ENCODE measurements at places on chromosomes 4 and X.

DNA sequence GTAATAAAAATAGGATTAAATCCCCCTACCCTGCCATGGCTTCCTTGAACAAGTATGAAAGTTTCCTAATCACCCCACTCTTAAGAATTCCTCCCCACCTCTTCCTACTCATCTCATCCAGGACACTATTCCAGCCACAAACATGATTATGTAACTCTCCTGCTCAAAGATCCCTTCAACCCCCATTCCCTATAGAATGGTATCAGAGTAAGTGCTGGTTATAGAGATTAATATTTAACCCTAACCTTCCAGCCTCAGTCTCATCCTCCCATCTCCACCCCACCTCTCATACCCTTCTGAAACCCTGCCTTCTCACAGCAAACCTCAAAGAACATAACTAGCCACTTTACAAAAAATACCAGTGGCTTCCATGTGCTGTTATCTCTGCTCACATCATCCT is 155.1 kb downstream of the PPP3CA start:
- DNase-seq, result no peak

GRCh38 chr4:174579421-174579820 is 57.1 kb upstream of the HPGD start:
- no peak for DNase-seq

GRCh38 chr4:87974856-87975462 is 555 bp upstream of the SPP1 start:
- peak; percentile 38 for DNase-seq

DNA sequence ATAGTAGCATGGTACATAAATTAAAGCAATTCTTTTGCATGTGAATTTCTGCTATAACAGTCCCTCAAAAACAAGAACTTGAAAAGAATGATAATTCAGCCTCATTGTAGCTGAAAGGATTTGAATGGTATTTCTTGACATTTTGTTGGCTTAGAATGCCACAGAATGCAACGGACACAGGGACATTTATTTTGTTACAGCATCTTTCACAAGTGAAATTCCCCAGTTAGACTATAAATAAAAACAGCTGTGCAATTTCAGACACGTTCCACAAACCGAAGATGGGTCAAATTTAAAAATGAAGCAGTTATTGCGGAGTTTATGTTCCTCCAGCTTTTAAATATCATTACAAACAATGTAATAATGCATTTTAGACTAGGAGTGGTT is 82.8 kb upstream of the AMELX start:
- DNase-seq, result no peak

DNA sequence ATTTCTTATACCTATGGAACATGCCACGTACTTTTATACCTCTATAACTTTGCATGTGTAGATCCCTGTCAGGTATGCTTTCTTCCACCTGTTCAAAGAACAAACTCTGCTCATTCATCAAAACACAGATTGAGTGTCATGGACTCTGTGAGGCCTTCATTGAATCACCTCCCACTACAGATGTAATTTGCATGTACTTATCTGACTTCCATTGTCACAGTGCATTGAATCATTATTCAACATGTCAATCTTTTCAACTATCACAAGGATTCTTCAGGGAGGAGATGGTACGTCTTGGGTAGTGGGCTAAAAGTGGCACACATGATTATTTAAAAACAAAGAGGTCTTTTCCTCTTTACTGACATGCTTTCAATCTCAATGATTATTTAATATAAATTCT is 24.1 kb downstream of the SPOCK3 start:
- no peak for DNase-seq

DNA sequence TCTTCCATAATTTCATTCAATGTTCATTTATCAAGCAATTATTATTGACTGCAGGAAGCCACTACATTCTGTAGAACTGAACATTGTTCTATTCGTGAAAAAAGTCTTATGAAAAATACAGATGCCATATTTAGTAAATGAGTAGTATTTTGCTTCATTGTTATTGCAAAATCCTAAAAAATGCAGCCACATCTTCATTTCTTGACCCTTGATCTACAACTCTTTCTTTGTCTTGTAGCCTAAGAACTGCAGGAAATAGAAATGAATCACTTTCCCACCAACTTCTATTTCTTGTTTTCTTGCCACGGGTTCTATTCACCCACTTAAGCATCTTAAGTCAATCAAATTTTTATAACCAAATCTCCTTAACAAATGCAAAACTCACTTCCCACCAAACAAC is 63.3 kb downstream of the KCNIP4 start:
- DNase-seq, result no peak

- no peak for DNase-seq
Observed at GRCh38 chr4:48431401-48431800, 51.7 kb upstream of the SLC10A4 start.

DNA sequence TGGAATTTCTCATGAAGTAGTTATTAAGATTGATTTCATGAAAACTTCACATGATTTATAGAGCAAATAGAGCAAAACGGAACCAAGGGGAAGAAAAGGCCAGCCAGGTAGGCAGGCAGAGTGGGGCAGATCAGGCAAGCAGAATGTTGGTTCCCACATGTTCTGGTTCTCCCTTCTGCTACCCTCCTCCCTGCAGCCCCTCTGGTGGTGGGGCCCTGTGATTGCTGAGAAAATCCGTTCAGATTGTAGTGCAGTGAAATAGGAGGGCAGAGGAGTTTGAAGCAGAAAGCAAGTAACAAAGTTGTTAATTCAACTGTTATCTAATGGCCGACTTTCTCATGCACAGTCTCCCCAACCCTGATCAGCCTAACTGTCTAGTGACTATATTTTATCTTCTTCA is 185.3 kb downstream of the MID1IP1 start:
- no peak for DNase-seq

GRCh38 chrX:74536152-74536831 is 78.1 kb downstream of the RLIM start:
- DNase-seq, result peak; percentile 51

DNA sequence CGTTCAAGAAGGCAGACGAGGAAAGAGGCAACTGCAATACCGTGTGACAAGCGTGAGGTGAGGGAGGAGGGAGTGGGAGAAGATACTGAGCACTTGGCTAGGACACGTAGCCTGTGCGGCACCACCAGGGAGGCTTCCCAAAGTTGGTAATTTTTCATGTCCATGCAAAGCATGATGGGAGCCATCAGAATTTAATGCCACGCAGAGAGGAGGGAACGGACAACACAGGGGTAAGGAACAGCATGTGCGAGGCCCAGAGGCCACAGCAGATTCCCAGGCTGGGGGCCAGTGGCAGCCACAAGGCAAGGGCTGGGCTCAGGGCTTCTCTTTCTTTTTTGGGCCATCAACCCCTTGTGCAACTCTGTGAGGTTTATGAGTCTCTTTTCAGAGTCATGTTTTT is 11.0 kb upstream of the CLDN24 start:
- no peak for DNase-seq

- no peak for DNase-seq
Observed at GRCh38 chrX:106606571-106606970, 5.2 kb upstream of the RADX start.

DNA sequence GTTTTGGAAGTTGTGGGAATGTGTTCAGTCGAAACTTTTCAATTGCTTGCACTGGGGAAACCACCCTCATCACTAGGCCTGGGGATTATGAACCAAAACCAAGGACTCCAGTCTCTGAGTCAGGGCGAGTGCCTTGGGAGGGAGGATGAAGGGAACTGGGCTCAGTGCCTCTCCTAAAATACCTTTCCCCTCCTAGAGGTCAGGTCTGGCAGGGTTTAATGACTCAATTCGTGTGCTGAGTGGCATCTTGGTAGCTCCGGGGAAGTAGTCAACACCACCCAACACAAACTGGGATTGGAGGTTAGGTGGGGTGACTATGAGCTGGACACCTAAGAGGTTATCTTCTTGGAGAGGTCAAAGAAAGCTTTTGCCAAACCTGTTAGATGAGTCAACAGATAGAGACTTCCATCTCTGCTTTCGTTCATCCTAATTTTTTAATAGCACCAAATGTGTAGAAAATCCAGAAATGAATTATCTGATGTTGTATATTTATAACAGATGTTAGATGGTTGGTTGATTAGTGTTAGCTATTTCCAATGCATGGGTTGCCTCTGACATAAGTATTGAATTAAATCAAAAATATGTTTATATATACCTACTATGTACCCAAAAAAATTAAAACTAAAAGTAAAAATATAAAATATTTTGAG is 202.8 kb downstream of the SHROOM3 start:
- DNase-seq, result no peak

DNA sequence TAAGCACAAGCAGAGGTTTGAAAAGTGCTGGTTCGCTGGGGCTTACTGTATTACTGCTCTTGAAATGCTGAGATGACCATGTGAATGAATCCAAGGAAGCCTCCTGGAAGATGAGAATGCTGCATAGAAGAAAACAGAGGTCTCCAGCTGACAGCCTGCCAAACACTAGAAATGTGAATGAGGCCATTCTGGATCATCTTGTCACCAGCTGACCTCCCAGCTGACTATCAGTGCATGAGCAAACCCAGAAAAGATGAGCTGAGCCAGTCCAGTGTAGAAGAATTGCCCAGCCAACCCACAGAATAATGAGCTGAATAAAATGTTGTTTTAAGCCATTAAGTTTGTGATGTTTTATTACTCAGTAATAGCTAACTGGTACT is 49.1 kb upstream of the DYNLT3 start:
- no peak for DNase-seq

GRCh38 chr4:7852568-7853185 is 87.0 kb downstream of the AFAP1 start:
- no peak for DNase-seq

GRCh38 chrX:117093319-117093718 is 630.5 kb upstream of the CT83 start:
- DNase-seq, result no peak

GRCh38 chr4:154024097-154024694 is 235.3 kb upstream of the SFRP2 start:
- DNase-seq, result no peak

DNA sequence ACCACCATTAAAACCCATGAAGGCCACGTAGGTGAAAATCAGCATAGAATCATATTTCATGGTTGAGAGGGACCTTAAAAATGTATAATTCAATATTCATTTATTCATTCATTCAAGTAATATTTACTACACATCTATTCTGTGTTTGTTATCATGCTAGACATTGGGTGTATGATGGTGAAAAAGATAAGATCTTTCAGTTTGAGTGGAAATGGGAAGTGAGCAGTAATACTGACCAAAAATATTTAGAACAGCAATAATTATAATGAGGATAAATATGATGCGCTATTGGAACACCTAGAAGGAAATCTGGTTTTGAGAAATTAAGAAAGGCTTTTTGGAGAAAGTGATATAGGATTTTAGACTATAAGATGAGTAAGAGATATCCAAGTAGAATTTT is 28.0 kb downstream of the DKK2 start:
- no peak for DNase-seq

DNA sequence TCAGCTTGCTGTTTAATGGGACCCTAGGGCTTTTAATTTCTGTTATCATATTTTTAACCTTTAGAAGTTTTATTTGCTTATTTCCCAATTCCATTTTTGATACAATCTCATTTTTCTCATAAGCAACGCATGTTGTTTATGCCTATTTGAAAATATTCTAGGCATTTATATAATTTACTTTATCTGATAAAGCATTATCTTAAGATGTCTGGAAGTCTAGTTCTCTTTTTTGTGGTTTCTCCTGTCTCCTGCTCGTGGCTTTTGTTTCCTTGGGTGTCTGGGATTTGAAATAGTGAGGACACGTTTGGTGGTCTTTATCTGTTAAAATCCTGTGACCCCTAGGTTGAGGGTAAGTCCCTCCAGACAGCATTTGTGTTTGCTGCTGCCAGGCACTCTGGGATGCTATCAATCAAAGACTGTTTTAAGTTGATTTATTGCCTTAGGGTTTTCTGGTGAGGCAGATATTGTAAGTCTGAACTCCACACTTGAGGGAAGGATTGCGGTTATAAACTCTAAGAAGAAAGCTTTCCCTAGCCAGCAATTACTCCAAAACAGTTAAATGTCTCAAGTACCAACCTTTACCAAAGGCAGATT is 208.0 kb downstream of the PRDM5 start:
- DNase-seq, result no peak

DNA sequence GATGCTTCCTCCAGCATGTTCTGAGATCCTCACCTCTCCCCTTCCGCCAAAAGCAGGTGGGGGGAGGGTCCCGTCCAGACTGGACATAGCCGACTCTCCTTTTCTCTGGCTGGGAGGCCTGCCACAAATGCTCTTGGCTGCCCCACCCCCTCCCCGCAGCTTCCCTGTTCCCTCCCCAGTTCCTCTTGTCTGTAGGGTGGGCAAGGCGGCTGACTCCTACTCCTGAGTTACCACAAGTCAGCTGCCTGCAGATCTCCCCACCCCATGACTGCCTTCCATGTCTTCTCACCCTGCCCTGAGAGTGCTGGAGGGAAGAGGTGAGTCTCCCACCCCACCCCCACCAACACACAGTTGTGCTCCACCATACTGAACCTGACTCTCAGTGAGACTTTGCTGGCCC is 2.9 kb downstream of the ATP6AP1 start:
- DNase-seq, result no peak

DNA sequence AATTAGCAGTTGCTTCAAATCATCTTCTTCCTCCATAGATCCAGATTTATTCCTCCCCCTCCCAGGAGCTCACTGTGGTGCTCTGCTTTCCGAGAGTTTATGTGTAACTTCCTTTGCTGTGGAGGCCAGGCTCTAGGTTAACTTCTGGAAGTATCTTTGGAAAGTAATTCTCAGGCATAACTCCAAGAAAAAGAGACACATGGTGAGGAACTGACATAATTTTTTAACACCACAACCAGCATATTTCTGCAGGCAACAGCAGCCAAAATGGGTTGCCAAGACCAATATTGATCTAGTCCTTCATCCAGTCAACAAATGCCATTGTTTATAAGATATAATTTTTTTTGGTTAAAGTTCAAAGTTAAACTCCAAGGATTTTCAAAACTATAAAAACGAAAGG is 114.5 kb upstream of the RBPJ start:
- peak; percentile 42 for DNase-seq

DNA sequence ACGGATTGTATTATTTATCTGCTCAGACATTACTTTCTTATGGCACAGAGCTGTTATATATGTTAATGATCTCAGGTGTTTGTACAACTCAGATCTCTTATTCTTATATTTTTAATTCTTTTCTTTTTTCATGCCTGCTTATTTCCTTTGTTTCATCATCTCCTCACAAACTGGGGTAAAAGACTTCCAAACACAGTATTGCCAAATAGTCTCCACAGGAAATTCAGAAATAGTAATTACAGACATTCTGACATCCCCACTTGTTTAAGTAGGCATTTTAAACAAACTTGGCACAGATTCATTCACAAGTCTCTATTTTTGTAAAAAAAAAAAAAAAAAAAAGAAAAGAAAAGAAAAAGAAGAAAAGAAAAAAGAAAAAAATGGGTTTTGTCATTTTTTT is 129.7 kb upstream of the USP38 start:
- no peak for DNase-seq
